Daoy (cell line): ENCODE measurements at places on chromosomes 6 and 20. TPM values are rescaled to one million over a fixed set of nuclear protein-coding genes. Genes with fewer than 3 reads are reported as not detected.

MUC22 gene
- total RNA-seq: not detected in 2 replicates

CCN6 gene
- not detected in 2 replicates for total RNA-seq

TFAP2A gene
- 4.5 and 5.6 TPM in 2 replicates for total RNA-seq

SMPDL3A gene
- total RNA-seq: 6.0 and 7.8 TPM in 2 replicates

DNAH8 gene
- under 0.01 TPM in 1 of 2 replicates, not detected in the other for total RNA-seq

PNPLA1 gene
- total RNA-seq: not detected in 2 replicates

MICA gene
- total RNA-seq: 34.9 and 44.1 TPM in 2 replicates

HTR1B gene
- total RNA-seq: not detected in 2 replicates

SEL1L2 gene
- not detected in 2 replicates for total RNA-seq

PSORS1C2 gene
- not detected in 2 replicates for total RNA-seq

GRCh38 chr6:80622641-80623040 lies 516.2 kb downstream of the BCKDHB start:
- DNase-seq: no peak

GRCh38 chr20:64051561-64052325 lies 2.3 kb upstream of the SOX18 start:
- no peak for DNase-seq

GRCh38 chr6:95846652-95847051 lies 169.1 kb upstream of the FUT9 start:
- DNase-seq: no peak

- peak; percentile 15 for DNase-seq
Measured at GRCh38 chr20:37282556-37282955, 6.9 kb upstream of the MANBAL start.

- no peak for DNase-seq
Measured at GRCh38 chr6:91654357-91654756, 1067.5 kb upstream of the MAP3K7 start.

GRCh38 chr6:63487103-63487813 lies 85.0 kb upstream of the LOC128125822 start:
- no peak for DNase-seq

GRCh38 chr6:98924647-98925046 lies 23.1 kb downstream of the FBXL4 start:
- no peak for DNase-seq

GRCh38 chr6:129242546-129242945 lies 359.6 kb downstream of the LAMA2 start:
- DNase-seq: no peak

GRCh38 chr6:110378552-110378951 lies 20.4 kb upstream of the METTL24 start:
- DNase-seq: no peak

- peak; percentile 40 for DNase-seq
Measured at GRCh38 chr6:119308048-119308570, 41.5 kb downstream of the MAN1A1 start.

DNA sequence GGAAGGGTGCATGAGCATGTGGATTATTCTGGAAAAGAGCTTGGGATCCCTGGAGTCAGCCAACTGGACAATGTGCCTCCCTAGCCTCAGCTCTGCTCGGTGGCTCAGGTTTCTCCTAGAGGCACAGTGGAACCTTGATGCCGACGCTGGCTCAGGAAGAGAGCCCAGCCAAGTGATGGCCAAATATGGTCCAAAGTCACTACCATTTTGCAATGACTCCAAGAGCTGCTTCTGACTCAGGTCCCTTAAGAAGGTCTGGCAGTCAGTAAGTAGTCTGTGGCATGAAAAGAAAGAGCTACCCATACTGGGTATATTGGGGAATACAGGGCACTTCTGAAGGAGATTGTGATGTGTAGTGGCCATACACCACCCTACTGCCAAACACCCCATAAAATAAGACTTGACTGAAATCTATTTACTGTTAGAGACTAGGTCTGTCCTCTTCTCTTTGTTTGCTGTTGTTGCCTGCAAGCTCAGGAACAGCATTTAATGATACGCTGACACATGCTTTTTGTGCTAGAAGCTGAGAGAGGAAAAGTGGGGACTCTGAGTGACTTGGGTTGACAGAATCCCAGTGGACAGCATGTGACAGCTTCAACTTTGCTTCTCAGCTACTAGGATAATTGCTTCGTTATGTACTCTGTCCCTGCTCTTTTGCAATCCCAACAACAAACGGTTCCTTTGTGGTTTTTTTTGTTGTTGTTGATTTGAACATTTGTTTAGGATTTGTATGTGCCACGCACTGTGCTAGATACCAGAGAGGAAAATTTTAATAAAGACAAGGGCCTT lies 30.3 kb upstream of the OGFRL1 start:
- DNase-seq: no peak

GRCh38 chr20:53411129-53411528 lies 182.5 kb downstream of the ZNF217 start:
- DNase-seq: no peak

- DNase-seq: peak; percentile 74
Measured at GRCh38 chr6:154732538-154733182, 556 bp upstream of the SCAF8 start.

- DNase-seq: no peak
Measured at GRCh38 chr6:135030532-135031178, 24.0 kb downstream of the HBS1L start.

- DNase-seq: no peak
Measured at GRCh38 chr6:75290136-75290945, 5.7 kb upstream of the TMEM30A start.

GRCh38 chr6:56956491-56956890 lies 1.6 kb downstream of the BEND6 start:
- DNase-seq: no peak

DNA sequence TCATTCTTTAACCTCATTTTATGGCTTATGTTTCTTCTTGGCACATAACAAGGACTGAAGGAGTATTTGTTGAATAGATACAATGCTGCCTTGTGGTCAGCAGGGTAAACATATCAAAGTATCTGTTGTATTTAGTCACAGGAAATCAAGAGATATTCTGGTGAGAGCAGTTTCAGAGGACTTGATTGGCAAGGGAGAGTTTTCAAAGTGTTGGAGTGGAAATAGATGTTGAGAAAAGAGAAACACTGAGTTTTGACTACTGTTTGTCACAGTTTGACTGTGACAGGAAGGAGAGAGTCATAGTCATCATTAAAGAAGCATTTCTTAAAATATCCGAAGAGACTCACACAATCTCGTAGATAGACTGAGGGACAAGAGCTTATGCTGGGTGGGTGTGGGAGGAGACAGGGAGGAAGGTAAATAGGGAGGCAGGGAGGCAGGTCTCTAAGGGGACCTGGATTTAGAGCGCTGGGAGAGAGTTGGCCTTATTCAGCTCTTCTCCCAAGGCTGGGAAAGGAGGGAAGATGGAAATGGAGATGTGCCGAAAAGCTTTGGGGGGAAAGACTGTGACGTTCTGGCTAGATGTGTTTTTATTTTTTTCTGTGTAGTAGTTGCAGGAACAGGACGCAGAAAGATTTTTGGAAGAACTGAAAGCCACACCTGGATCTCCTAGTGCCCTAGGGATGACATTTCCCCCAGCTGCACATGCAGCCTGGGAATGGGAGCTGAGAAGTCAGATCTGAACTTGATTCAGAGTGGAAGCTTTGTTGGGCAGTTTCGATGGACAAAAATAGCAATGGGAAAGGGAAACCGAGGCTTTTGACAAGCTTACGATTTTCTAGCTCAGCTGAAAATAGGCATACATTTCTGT lies 65.0 kb upstream of the IFNGR1 start:
- peak; percentile 11 for DNase-seq

- DNase-seq: no peak
Measured at GRCh38 chr6:15456422-15456821, 206.4 kb downstream of the DTNBP1 start.

DNA sequence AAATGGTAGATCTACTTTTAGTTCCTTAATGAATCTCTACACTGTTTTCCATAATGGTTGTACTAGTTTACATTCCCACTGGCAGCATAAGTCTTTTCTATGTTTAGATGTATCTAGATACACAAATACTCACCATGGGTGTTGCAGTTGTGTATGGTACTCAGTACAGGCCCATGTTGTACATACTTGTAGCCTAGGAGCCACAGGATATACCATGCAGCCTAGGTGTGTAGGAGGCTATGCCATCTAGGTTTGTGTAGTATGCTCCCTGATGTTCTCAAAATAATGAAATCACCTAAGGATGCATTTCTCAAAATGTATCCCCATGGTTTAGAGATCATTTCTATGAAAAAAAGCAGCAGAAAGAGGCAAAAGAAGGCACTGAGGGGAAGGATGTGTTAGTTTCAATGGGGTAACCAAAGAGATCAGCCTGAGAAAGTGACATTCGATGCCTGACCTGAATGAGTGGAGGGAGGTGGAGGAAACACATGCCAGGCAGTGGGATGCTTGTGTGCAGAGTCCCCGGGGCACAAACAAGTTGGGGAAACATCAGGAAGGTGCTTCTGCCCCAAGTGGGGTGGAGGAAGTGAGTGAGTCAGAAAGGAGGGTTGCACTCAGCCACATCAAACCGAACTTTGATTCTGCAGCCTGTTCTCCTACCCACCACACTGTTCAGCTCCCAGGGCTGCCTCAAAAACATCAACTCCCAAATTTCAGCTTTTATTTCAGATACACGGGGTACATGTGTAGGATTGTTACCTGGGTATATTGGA lies 191.2 kb downstream of the ZNF217 start:
- DNase-seq: no peak

DNA sequence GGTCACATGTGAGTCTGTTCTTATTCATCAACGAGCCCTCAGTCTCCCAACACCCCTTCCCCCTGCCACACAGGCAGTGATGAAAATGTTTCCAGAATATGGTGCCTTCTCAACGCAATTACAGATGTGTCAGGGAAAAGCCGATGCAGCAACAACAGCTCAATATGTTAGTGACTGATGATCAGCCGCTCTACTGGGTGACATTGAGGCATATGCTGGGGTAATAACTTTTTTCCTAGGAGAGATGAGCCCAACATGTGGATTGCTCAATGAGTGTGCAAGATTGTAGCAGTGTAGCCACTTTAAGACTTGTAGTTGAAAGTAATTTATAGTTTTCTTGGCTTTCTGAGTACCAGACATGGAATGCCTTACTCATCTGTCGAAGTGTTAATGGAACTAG lies 49.4 kb downstream of the DTD1 start:
- no peak for DNase-seq

GRCh38 chr20:26163890-26164289 lies 467.2 kb upstream of the ZNF337 start:
- DNase-seq: peak; percentile 65
